Pulmonary artery endothelial cell (primary cell): ENCODE measurements at places on chromosomes 4 and X. TPM values are rescaled to one million over a fixed set of nuclear protein-coding genes. Genes with fewer than 3 reads are reported as not detected.

DNA sequence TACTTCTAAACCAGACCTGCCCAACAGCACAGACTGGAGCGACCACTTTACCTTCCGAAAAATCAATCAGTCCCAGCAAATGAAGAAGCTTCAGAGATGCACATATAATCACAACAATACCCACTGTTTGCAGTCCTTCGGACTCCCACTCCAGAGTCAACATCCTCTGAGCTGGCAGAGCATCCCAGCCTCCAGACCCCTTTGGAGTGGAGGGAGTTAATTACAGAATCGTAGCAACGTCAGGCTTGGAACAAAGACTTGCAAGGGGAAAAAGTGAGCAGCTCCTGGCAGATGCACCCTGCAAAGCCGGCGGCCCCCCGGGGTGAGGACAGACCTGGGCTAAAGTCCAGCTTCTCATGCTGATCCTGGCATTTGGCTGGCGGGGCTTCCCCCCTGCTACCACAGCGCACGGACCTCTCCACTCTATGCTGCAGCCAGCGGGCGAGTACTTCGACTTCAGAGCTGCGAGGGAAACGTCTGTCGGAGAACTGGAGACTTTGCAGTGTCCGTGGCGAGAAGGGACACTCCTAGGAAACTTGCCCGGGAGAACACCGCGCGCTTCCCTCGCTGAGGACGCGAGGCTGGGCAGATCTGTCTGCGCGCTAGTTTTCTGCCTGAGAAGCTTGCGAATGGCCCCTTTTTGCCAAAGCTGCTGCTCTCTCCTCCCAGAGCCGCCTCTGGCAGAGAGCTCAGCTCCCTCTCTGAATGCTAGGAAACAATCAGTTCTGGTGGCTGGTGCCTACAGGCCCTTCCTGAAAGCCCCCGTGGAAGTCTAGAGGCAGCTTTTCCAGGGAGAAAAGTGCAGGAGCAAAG lies 283.7 kb downstream of the PACRGL start:
- no peak for DNase-seq

GRCh38 chr4:121168446-121169281 lies 4.5 kb upstream of the TNIP3 start:
- no peak for DNase-seq

DNA sequence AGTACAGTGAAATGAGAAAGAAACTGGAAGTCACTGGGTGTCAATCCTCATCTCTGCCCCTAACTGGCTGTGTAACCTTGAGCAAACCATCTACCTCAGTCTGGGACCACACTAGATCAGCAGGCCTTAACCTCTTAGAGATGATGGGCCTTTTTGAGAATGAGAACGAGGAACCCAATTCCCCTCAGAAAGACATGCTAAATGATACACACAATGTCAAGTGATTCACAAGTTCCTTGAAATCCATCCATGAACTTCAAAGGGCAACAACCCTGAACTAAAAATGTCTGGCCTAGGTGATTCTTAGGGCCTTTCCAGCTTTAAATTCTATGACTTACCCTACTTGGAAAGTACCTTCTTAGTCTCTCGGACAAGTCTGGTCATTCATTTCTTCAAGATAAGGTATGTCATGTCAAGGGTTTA lies 47.4 kb downstream of the ACSL4 start:
- no peak for DNase-seq

- DNase-seq = no peak
Observed at GRCh38 chrX:7170898-7171297, 22.9 kb upstream of the PUDP start.

GRCh38 chrX:133482056-133482952 lies 67.0 kb upstream of the GPC4 start:
- no peak for DNase-seq

DNA sequence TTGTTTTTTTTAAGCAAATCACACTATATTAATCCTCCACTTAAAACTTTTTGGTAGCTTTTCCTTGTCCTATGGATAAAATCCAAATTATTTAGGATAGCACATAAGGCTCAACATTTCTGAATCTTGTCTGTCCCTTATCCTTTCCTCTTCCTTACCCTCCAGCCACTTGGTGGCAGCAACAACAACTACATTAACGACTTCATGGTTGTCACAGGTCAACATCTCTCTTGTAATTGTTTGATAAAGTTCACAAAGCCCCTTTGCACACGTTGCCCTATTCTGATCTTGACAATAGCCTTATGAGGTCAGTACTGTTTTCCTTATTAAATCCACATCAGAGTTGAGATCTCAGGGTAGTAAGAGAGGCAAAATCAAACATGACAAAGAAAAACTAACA lies 269.0 kb upstream of the PABPC4L start:
- no peak for DNase-seq

GRCh38 chr4:159240687-159241086 lies 137.8 kb downstream of the RAPGEF2 start:
- DNase-seq = no peak

DNA sequence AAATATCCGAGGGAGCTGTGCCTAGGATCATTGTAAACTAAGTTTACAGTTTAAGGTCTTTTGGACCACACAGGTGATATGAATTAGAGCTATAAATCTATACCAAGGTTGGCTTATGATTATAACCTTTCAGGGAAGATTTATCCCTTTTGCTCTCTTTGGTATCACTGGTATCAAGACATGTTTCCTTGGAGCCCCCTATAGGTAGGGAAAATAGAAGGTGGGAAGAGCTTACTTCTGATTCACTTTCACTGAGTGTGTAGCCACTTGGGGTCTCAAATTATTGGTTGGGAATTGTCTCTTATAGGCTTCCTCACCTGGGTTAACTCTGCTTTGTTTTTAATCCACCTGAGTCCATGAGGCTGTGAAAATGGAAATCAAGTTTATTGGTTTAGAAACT lies 262.1 kb upstream of the NR3C2 start:
- DNase-seq = no peak

DNA sequence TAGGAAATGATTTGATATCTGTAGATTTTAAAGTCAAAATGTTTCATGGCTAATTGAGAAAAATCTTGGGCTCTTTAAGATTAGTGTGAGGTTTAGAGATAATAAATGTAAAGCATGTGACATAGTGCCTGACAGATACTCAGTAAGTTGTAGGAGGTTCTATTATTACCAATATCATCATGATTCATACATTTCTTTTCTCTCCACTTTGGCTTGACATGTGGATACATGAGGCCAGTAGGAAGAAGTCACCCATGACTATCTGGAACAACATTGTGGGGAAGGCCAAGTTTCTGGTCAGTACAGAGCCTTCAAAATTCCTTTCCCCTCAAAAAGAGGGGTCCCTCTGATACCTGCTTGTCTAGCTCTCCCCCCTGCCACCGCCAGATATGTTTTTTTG lies 91.2 kb upstream of the SORBS2 start:
- DNase-seq = no peak

GRCh38 chr4:74934016-74934831 lies 1.3 kb downstream of the PARM1 start:
- DNase-seq = no peak

- no peak for DNase-seq
Observed at GRCh38 chr4:113732-114131, 10.6 kb upstream of the ZNF718 start.

DNA sequence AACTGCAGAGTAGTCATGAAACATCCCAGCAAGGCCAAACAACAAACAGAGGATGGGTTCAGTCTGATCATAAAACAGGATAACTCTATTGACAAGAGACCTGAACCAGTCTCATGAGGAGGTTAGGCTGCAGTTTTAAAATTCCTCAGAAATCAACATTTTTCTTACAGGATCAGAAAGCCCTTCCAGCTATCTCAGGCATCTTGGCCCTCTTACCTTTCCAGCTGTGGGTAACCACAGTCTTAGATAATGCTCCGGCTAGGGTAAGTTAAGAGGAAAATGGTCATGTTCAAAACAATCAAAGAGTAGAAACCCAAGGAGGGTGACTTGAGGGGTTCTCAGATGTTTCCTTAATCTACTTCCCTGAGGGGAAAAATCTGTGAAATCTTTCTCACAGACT lies 5.1 kb downstream of the CTSO start:
- no peak for DNase-seq

- no peak for DNase-seq
Observed at GRCh38 chr4:172489861-172490260, 676.7 kb downstream of the GALNTL6 start.

- DNase-seq = no peak
Observed at GRCh38 chr4:138305050-138305449, 62.9 kb upstream of the SLC7A11 start.

GRCh38 chr4:123298261-123298660 lies 98.3 kb upstream of the SPRY1 start:
- DNase-seq = no peak

DNA sequence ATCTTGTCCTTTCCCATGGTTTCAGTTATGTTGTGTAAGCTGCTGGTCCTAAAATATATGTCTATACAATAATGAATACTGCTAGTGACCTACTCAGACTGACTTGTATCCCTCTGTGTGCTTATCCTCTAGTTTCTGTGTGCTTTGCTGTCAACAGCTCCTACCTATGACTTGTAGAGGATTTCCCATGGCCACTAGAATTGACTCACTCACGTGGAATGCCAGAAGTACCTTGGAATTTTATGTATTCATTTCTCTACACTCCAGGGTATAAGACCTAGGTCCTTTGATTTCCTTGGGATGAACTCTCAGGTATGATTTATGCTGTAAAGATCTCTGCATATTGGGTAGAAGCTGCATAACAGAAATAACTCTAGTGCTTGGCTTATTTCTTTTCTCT lies 279.9 kb upstream of the SLIT2 start:
- no peak for DNase-seq

- no peak for DNase-seq
Observed at GRCh38 chr4:176721459-176721858, 71.3 kb downstream of the VEGFC start.

GRCh38 chr4:110533940-110534339 lies 58.0 kb downstream of the ENPEP start:
- DNase-seq = peak; percentile 95

- no peak for DNase-seq
Observed at GRCh38 chr4:47032405-47033106, 1.2 kb downstream of the GABRB1 start.

DNA sequence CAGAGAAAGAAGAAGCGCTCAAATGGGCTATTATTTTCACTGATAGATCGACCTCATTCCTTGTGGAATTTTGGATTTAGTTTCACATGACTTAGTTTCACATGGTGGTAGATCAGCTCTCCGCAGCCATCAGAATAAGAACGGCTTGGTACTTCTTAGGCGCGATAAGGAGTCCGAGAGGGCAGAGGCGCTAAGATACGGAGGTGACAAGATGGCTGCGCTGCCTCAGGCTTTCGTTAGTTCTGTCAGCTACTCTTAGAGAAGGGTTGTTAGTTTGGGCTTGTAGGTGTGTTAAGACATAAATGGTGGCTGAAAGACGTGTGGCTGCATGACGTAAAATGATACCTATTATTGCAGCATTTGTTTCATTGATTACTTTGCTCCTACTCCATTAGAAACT lies 169.1 kb downstream of the UNC5C start:
- DNase-seq = no peak

- DNase-seq = no peak
Observed at GRCh38 chrX:32269866-32270265, 941.5 kb downstream of the DMD start.

- DNase-seq = no peak
Observed at GRCh38 chrX:34642849-34643248, 14.2 kb downstream of the TMEM47 start.

DNA sequence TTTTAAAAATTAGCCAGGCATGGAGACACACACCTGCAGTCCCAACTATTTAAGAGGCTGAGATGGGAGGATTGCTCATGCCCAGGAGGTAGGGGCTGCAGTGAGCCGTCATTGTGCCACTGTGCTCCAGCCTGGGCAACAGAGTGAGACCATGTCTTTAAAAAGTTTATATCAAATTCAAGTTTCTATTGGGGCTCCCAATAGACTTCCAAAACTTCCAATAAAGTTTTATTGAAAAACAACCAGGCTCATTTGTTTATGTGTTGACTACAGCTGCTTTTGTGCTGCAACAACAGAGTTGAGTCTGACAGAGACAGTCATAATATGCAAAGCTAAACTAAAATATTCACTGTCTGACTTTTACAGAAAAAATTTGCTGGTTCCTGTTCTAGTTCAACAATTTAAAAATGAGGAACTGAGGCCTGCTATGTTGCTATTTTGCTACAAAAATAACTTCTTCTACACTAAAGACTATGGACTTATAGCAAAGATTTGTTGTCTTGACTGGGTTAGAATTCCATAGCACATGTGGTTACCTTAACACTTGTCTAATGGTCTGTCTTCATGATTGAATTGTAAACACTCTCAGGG lies 63.3 kb upstream of the RELL1 start:
- DNase-seq = no peak

GRCh38 chrX:42900947-42901346 lies 123.0 kb upstream of the PPP1R2C start:
- DNase-seq = no peak

DNA sequence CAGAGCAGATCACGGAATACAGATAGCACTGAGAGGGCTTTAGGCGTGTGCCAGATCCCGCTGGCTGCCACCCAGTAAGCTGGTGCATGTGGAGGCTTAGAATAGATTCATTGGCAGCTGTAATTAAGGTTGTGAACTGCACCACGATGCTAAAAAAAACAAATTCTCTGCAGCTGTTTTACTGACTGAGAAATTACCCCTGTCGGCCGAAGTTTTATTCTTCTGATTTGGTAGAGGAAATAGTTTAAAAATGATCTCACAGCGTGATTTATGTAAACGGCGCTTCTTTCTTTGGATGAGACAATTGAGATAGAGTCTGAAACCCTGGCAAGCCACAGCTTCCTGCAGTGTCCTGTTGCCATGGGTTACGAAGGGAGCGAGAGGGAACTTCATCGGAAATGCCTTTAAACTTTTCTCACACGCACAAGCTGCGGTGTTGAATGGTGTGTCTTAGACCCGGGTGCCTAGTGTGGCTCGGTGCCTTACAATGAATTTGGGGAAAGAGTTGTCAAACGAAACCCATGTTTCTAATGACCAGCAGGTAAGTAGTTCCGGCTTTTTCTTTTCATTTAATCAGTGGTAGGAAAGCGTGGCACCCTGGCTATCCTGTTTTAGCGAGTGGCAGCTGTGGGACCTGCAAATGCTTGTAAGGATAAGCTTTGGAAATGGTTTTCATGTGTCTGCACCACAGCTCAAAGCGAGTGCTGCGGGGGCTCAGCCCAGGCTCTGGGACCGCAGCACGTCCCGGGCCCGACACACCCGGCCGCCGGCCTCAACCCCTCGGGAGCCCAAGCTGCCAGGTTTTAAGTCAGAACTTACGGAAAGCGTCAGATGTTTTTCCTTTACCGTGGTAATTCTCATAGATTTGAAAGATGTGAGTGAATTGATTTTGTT lies 71.7 kb upstream of the HGFAC start:
- DNase-seq = peak; percentile 83

The SOWAHD gene
- not detected in 2 replicates for total RNA-seq

The CT83 gene
- not detected in 2 replicates for total RNA-seq

The PHOX2B gene
- not detected in 2 replicates for total RNA-seq

The CORIN gene
- 0.07 and 0.56 TPM in 2 replicates for total RNA-seq

The F8 gene
- 1.2 and 1.6 TPM in 2 replicates for total RNA-seq

The PRR32 gene
- total RNA-seq = not detected in 2 replicates

The ITM2A gene
- total RNA-seq = 1.5 and 15.4 TPM in 2 replicates

The SCD5 gene
- total RNA-seq = 50.4 and 62.5 TPM in 2 replicates

The AMER1 gene
- total RNA-seq = 1.6 and 2.3 TPM in 2 replicates

The SSX3 gene
- total RNA-seq = not detected in 2 replicates
